ENCODE measurements at places on chromosomes 12 and 14.

- peak; percentile 50 for DNase-seq
Observed at GRCh38 chr12:96400631-96401075, 414 bp upstream of the CDK17 start.

- DNase-seq, result no peak
Observed at GRCh38 chr12:101884174-101884573, 6.8 kb downstream of the DRAM1 start.

- DNase-seq, result no peak
Observed at GRCh38 chr12:16154990-16155389, 122.5 kb downstream of the SLC15A5 start.

- DNase-seq, result peak; percentile 38
Observed at GRCh38 chr12:57621497-57622292, 10.5 kb downstream of the ARHGEF25 start.

DNA sequence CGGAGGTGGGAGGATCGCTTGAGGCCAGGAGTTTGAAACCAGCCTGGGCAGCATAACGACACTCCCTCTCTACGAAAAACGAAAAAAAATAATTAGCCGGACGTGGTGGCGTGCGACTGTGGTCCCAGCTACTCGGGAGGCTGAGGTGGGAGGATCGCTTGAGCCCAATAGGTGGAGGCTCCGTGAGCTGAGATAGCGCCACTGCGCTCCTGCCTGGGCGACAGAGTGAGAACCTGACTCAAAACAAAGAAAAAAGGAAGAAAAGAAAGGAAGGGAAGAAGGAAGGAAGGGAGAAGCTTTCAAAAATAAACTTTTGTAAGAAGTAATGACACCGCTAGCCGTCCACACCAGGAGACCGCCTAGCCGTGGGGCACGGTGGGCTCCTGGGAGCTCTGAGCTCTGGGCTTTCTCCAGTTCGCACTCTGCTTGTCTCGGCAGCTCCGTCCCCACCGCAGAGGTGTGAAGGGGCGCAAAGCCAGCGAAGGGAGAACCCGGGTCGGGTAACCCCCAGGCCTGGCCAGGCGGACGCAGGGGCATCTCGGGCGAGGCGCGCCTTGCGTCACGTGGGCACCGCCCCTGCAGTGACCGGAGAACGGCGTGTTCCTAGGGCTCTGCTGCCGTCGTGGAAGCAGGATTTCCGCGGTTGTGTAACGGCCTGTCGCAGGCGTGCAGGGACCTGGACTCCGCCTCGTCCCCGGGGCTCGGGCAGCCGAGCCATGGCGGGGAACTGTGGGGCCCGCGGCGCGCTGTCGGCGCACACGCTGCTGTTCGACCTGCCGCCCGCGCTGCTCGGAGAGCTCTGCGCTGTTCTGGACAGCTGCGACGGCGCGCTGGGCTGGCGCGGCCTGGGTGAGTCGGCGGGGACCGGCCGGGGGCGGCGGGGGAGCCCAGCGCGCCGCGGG is at the start of gene IRAK3:
Gene IRAK3 (plus strand): TSS at position 631 of the 902 bp plus-strand sequence. CDS start 86 bp downstream, at position 717.
- peak; percentile 82 for DNase-seq

DNA sequence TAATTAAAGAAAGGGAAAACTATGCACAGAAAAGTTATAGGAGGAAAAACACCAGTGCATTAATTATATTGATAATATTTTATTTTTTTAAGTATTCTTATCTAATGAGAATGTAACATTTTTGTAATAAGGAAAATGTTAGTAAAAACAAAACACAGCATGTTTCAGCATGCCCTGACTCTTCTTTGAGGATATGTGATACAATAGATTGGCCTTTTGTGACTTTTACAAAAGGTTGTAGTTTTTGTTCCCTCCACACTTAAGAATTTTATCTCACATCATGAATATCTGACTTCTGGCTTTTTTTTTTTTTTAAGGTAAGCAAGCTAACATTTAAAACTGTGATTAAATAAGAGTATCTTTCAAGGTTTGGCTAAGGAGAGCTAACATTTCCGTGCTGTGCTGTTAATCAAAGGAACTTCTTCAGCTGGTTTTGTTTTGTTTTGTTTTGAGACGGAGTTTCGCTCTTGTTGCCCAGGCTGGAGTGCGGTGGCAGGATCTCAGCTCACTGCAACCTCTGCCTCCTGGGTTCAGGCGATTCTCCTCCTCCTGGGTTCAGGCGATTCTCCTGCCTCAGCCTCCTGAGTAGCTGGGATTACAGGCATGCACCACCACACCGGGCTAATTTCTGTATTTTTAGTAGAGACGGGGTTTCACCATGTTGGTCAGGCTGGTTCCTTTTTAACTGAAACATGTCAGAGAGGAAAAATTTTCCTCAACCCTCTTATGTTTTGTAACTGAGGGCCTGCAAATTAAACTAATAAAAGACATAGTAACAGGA is 30.8 kb upstream of the RESF1 start:
- DNase-seq, result no peak

DNA sequence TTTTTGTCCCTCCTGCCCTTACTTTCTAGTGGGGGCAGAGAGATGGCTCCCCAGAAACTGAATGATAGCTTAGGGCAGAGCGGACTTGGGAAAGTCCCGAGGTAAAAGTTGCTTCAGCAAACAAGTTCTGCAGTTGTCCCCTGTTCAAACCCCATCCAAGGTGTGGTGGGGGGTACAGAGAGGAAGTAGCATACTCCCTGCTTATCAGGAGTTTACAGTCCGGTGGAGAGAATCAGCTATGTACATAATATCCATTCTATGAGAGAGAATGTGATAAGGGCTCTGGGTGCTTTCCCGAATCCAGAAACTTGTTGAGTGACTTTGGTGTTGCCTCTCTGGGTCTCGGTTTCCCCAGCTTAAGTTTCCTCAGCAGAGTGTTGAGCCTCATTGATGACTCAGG is 40.4 kb upstream of the VRK1 start:
- no peak for DNase-seq

DNA sequence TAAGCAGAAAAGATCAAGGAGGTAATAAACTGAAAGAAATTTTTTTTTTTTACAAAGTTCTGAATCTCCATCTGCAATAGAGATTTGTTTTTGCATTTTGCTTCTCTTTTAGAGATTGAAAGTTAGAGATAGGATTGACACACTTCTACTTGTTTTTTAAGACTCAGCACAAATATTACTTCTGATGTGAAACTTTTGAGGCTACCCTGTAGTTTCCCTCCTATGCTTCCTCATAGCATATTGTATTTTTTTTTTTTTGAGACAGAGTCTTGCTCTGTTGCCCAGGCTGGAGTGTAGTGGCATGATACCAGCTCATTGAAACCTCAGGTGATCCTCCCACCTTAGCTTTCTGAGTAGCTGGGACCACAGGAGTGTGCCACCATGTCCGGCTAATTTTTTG is 32.1 kb upstream of the SGPP1 start:
- DNase-seq, result no peak

DNA sequence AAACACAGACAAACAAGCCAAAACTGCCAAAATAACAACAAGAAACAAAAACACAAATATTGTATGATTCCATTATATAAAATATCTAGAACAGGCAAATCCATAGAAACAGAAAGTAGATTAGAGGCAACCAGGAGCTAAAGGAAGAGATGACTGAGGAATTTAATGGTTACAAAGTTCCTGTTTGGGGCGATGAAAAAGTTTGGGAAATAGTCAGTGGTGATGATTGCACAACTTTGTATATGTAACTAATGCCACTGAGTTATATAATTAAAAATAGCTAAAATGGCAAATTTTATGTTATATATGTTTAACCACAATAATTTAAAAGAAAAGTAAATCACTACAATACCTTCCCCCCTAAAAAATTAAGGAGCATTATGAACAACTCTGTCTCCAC is 24.5 kb downstream of the GNPTAB start:
- DNase-seq, result no peak

GRCh38 chr12:19689226-19689625 is 249.9 kb downstream of the AEBP2 start:
- no peak for DNase-seq

DNA sequence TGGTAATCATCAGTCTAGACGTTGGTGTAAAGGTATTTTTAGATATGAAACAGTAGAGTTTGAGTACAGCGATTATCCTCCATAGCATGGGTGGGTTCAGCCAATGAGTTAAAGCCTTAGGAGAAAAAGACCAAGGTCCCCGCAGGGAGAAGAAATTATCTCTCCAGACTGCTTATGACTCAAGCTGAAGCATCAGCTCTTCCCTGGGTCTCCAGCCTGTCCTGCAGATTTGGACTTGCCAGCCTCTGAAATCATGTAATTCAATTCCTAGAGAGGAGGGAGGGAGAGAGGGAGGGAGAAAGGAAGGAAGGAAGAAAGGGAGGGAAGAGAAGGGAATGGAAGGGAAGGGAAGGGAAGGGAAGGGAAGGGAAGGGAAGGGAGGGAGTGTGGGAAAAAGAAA is 12.0 kb upstream of the DTX1 start:
- no peak for DNase-seq

GRCh38 chr14:65411656-65412031 is 886 bp upstream of the FUT8 start:
- peak; percentile 90 for DNase-seq

DNA sequence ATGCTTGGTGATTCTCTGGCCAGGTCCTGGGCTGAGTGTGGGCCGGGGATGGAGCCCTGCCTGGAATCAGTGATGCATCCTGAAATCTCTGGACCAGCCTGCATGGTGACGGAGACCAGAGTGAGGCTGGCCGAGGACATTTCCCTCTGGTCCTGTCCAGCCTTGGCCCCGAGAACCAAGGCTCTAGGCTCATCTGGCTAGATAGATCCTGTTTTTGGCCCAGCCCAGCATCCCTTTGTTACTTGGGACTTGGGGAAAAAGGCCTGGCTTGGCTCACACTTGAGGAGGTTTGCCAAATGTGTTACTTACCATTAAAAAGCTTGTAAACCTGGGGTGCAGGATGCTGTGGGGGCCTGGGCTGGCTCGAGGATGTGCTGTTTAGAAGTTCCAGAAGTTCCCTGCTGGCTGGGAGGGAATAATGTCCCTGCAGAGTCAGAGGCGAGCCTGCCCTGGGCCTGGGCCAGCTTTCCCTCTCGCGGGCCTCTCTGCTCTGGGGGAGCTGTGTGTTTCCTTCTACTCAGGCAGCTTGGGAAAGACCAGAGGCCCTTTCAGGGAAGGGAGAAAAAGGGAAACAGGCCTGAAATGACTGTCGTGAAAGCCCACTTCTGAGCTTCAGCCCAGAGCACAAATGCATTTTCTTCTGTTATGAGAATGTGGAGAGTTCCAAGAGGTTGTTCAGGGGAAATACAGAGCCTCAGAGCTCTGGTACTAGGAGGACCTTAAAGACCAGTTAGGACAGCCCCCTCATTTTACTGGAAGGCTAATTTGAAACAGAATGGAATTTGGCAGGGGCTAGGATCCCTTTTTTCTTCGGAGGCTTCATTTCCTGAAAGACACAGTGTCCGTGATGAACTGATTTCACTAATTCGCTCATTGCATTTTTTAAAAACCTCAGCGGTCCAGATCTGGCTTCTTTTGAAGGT is 47.2 kb upstream of the CTDSP2 start:
- DNase-seq, result peak; percentile 88

DNA sequence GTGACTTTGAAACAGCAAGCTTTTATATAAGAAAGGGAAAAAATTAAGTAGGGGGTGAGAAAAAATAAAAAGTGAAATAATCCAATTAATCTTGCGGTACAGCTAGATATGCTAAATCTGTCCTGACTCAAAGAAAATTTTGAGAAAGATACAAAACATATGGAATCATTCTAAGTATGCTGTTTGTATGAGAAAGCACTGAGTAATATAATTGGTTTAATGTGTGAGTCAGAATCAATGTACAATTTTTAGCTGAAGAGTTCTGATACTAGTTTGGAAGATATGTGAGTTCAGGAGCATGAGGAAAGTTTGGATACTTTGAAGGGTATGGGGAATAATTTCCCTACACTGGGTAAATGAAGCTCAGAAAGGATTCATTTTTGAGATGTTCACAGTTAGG is 190.9 kb upstream of the RASSF8 start:
- no peak for DNase-seq

GRCh38 chr12:51836827-51837173 is 11.7 kb downstream of the FIGNL2 start:
- no peak for DNase-seq

Measured in Kasumi-1 (cell line).